ENCODE measurements at places on chromosomes 12 and 14.

DNA sequence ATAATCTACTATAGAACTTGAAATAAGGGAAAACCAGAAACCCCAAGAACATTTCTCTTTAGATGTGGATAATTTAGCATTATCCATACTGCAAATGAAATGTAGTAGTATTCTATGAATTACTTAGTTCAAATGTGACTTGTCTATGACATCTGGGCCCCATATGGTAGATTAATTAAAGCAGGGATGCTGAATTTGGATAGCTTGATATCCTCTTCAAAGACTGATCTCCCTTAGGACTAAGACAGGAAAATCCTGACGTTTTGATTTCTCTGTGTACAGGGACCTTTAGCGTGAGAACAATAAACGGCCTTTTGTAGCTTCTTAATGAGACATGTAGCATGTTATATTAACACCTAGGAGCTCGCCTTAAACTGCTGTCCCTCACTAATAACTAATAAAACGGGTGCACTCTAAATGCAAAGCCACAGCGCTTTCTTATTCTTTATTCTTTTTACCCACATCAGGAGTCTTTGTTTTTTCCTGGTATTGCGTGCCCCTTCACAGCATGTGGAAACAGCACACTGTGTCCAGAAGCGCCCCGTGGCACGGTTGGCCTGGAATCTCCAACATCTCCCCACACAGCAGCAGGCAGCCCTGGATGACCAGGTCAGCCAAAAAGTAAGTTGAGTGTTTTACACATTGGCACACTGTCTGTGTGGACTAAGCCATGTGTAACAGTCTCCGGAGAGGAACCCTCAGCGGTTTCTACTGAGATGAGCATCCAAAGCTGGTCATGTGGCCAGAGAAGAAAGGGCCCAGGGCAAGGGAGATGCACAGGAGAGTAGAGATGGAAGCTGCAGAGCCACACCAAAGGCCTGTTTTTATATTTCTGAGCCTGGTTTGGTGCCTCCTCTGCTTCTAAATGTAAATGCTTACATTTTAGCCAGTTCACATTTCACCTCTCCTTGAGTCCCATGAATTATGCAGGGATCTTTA is 93.1 kb downstream of the SRGAP1 start:
- no peak for DNase-seq

GRCh38 chr12:52354200-52354599 is 13.1 kb downstream of the KRT85 start:
- DNase-seq, result no peak

GRCh38 chr12:52362118-52362726 is 5.1 kb downstream of the KRT85 start:
- DNase-seq, result no peak

GRCh38 chr14:88521818-88522217 is 33.0 kb downstream of the PTPN21 start:
- DNase-seq, result no peak

DNA sequence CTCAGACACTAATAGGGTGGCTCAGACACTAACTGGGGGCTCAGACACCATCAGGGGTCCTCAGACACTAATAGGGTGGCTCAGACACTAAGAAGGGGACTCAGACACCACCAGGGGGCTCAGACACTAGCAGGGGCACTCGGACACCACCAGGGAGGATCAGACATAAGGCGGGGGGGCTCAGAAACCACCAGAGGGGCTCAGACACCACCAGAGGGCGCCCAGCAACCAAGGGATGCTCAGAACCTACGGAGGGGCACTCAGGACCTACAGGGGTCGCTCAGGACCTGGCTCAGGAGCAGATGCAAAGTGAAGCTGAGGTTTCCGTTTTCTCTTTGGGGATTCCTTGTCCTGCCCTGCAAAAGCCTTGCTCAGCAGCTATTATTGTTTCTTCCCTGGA is 448.5 kb downstream of the TMEM121 start:
- no peak for DNase-seq
